Cerebellum (tissue), 4 donors: ENCODE measurements at places on chromosomes 1 and 21. TPM values are rescaled to one million over a fixed set of nuclear protein-coding genes. Genes with fewer than 3 reads are reported as not detected.

DNA sequence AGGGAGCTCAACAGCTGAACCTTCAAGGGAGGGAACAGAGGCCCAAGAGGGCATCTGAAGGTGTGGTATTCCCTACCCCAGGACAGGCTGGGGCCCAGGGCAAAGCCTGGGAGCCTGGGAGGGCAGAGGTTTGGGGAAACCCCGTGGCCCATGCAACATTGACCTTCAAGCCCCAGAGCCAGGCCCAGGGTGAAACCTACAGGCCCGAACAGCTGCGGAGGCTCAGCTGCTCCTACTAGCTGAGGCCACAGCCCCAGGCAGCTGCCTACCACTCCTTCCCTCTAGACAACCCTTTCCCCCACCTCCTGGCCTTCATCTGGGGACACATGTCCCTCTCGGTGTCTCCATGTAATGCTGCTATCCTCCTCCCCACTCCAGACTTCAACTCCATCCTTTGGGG is 3.2 kb downstream of the LAD1 start:
- no peak for DNase-seq

BRDT gene
- total RNA-seq: not detected

- no peak for DNase-seq
Observed at GRCh38 chr1:22222723-22223122, 79.8 kb upstream of the WNT4 start.

GRCh38 chr1:89955311-89956205 is 39.4 kb upstream of the ZNF326 start:
- DNase-seq: no peak

PTPRU gene
- total RNA-seq: 13.3 TPM

CDC14A gene
- 11.4 TPM for total RNA-seq

DNA sequence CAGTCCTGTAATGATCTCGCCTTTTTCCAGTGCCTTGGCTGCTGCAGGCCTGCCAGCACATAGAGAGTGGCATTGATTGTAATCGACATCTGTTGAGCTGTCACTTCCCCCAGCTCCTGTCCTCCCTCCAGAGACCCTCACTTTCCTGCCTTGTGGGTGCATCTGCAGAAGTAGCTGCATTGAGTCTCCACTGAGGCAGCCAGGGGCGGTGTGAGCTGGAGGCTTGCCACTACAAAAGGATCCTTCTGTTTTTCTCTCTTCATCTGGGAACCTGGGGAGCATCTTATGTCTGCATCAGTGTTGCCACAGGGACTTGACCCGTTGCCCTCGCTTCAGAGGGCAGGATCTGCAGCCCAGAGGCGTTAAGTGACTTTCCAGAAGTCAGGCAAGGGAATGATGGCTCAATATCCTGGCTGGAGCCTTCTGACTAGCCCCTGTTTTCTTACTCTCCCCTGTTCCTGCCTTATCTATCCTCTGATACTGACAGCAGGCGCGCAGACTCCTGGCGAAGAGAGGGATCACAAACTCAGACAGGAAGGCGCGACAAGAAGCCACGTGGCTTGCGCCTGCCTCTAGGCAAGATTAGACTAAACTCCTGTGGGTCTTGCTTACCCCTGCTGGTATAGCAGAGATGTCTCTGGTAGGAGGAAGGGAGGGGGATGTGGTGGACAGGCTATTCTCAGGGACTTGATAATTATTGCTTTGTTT is 13.3 kb upstream of the FMOD start:
- no peak for DNase-seq

- no peak for DNase-seq
Observed at GRCh38 chr1:41509270-41509671, 24.8 kb upstream of the EDN2 start.

DNA sequence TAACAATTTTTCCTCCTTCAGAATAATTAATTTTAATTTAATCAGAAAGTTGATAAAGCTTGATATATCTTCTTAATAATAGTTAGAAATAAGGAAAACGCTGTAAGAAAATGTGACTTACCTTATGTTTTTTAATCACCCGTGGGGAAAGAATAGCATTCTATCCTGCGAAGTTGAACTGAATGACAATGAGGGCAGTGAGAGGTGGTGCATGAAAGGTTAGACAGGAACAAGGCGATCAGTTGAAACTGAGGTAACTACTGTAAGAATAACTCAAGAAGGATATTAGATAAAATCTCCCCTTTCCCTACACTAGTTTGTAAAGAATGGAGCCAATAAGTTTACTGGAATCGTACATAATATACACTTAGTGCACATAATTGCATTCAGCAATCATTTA is 655.0 kb upstream of the NCAM2 start:
- no peak for DNase-seq
